Thymus (tissue), 14 donors: ENCODE measurements at places on chromosomes 11 and 22. TPM values are rescaled to one million over a fixed set of nuclear protein-coding genes. Genes with fewer than 3 reads are reported as not detected.

TSGA10IP gene
- total RNA-seq = 0.09 TPM

- H3K4me3 ChIP-seq = no peak overlapping the region
- DNase-seq = no peak
- no peaks in the 10 kb centered on the region for H3K36me3 ChIP-seq
- H3K4me1 ChIP-seq = no peaks in the 10 kb centered on the region
Measured at GRCh38 chr11:128915149-128915521, 24.0 kb downstream of the KCNJ5 start.

- peaks cover 5% of the 10 kb centered on the region for H3K27me3 ChIP-seq
- DNase-seq = no peak
- no peak overlapping the region for H3K27ac ChIP-seq
- no peak overlapping the region for H3K4me3 ChIP-seq
- H3K4me1 ChIP-seq = no peaks in the 10 kb centered on the region
- H3K36me3 ChIP-seq = no peaks in the 10 kb centered on the region
Measured at GRCh38 chr22:30728826-30729225, 34.2 kb downstream of the OSBP2 start.

DNA sequence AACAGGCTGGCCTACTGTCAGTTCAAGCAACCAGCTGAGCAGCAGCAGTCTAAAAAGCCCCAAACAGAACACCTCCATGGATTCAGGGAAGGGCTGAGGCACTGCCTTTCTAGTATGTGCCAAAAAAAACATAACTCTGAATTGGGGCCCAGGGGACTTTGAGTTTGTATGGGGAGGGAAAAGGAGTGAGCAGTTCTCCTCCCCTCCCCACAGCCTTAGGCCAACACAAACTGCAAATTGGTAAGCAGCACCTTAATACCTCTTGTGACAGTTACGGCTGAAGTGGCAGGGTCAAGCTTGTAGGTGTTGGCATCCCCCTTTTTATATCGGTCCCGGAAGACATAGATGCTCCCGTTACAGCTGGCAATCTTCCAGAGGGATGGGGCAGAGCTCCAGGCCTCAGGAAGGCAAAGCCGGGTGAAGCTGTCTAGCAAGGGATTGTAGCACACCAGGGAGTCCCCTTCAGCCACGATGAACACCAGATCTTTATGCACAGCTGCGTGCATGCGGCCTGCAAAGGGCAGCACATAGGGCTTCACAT lies 6.0 kb downstream of the KBTBD4 start:
- DNase-seq = no peak
- no peak overlapping the region for H3K27ac ChIP-seq
- H3K36me3 ChIP-seq = peaks cover 26% of the 10 kb centered on the region
- H3K27me3 ChIP-seq = no peaks in the 10 kb centered on the region

DNA sequence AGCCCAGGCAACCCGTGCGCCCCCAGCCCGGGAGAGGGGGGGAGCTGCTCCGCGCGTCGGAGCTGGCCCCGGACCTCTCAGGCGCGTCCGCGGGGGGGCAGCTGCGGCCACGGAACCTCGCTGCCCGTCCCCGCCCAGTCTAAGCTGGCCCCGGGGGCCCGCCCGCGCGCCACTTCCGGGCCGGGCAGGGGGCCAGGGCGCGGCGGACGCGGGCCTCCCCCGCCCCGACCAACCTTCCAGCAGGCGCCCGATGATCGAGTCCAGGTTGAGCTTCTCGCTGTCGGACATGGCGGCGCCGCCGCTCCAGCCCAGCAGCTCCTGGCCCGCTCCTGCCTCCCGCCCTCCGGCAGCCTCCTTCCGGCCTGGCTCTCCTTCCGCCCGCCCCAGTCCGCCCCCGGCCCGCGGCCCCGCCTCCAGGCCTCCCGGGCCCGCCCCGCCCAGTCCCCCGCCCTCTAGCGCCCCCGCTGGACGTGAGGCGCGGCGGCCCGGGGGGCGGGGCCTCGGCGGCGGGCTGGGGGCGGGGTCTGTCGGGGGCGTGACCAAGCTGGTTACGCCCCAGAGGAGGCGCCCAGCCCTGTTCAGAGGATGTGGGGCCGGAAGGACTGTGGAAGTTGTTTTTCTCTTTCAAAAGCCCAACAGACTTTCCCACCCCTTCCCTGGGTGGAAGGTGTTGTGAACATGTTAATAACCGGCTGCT lies at the start of gene PPP1CA:
TSS of gene PPP1CA (minus strand) at position 364 of the 697 bp plus-strand sequence. CDS start at position 288, 76 bp downstream.
- DNase-seq = no peak
- peaks cover 82% of the 10 kb centered on the region for H3K4me1 ChIP-seq
- H3K36me3 ChIP-seq = peaks cover 51% of the 10 kb centered on the region

FOSL1 gene
- 0.14 TPM for total RNA-seq

- H3K4me3 ChIP-seq = no peak overlapping the region
- H3K27ac ChIP-seq = peak overlapping the region; percentile 15
- H3K36me3 ChIP-seq = no peaks in the 10 kb centered on the region
- no peaks in the 10 kb centered on the region for H3K27me3 ChIP-seq
- DNase-seq = no peak
- peaks cover 38% of the 10 kb centered on the region for H3K4me1 ChIP-seq
Measured at GRCh38 chr11:128318856-128319474, 268.4 kb downstream of the ETS1 start.

DNA sequence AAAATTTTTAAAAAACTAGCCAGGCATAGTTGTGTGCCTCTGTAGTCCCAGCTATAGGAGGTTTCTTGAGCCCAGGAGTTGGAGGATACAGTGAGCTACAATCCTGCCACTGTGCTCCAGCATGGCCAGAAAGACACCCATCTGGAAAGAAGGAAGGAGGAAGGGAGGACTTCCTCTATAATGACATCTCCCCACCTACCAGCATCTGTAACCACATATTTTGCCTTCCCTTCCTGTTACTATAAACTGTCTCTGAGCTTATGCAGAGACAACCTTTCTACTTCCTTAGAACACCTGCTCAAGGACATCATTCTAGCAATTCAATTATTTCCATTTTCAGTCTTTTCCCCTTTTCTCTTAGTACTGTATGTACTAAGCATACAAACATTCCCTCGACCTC lies 2.2 kb upstream of the NUP160 start:
- peak overlapping the region; percentile 0 for H3K27ac ChIP-seq
- H3K36me3 ChIP-seq = peaks cover 14% of the 10 kb centered on the region
- DNase-seq = no peak
- H3K4me1 ChIP-seq = peaks cover 34% of the 10 kb centered on the region

OR52E8 gene
- total RNA-seq = not detected

DNA sequence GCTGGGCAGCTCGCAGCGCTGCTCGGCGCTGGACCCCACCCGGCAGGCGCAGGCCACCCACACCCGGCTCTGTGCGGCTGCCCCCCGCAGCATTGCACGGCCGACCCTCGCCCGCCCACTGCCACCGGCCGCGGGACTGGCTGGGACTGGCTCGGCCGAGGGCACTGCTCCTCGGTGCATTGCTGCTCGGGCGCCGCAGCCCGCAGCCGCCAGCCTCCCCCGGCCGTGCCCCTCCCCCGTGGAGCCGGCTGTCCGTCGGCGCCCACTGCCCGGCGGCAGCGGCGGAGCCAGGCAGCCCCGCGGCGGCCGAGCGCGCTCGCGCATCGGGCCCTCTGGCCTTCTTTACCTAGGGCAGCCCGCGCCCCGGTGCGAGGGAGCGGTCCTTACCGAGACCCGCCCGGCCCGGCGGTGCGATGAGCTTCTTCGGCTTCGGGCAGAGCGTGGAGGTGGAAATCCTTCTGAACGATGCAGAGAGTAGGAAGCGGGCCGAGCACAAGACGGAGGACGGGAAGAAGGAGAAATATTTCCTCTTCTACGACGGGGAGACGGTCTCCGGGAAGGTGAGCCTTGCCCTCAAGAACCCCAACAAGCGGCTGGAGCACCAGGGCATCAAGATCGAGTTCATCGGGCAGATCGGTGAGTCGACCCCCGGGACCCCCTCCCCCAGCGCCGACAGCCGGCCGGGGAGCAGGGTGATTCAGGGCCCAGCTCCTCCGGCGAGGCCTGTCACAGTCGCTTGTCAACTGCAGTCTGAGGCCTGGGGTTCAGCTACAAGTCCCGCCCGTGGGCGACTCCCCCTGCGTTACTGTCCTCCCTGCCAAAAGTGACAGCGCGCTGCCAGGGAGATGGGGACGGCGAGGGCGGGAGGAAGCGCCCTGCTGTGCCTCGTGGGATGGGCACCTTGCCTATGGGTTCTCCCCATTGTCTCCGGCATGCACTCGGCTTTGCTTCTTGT lies 516 bp downstream of the VPS26B start:
- DNase-seq = peak; percentile 55
- H3K27ac ChIP-seq = peak overlapping the region; percentile 64
- H3K36me3 ChIP-seq = peaks cover 7% of the 10 kb centered on the region
- H3K4me1 ChIP-seq = peaks cover 50% of the 10 kb centered on the region

DNA sequence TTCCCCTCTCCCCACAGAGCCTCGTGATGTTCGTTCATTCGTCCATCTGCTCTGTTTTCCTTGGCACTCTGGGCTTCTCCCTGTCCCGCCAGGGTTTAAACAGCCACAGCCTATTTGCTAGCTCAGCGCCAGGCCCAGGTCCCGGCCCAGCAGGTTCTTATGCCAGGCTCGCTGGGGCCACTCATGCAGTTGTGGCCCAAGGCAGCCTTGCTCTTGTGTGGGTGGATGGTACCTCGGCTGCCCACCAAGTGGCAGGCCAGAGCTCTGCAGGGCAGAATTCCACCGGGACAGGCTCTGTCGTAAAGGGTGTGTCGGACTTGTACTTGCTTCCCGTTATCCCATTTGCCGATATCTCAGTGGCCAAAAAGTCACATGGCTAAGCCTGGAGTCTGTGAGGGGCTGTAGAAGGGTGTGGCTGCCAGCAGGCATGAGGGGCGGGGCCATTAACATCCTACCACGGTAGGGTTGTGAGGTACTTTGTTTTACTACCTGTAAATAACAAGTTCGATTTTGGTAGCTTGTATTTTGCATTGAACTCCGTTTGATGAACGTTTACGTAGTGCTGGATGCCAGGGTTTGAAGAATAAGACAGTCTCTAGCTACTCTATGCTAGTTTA lies 7.9 kb downstream of the FAM118A start:
- H3K27me3 ChIP-seq = no peaks in the 10 kb centered on the region
- peaks cover 14% of the 10 kb centered on the region for H3K4me1 ChIP-seq
- H3K36me3 ChIP-seq = peaks cover 4% of the 10 kb centered on the region

DNA sequence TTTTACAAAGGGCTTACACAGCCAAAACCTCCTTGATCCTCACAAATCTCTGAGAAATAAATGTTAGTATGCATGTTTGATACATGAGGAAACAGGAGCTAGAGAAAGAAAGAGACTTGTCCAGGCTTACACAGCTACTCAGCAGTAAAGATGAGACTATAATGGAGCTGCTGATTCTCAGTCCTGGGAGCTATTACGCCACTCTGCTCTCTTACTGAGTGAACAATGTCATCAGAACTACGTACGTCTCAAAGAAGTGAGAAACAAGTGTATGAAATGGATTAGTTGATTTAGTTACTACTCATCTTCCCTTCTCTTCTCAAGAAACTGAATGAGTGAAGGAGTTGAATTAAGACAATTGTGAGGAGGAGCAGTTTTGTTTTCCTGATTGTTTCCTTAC lies 12.3 kb downstream of the MS4A6E start:
- no peak overlapping the region for H3K4me3 ChIP-seq
- no peaks in the 10 kb centered on the region for H3K36me3 ChIP-seq
- DNase-seq = no peak
- H3K27me3 ChIP-seq = no peaks in the 10 kb centered on the region

GRCh38 chr11:837189-837989 lies 4.6 kb downstream of the CD151 start:
- peaks cover 21% of the 10 kb centered on the region for H3K36me3 ChIP-seq
- no peak overlapping the region for H3K4me3 ChIP-seq
- no peak overlapping the region for H3K27ac ChIP-seq
- no peak for DNase-seq
- peaks cover 35% of the 10 kb centered on the region for H3K27me3 ChIP-seq

DNA sequence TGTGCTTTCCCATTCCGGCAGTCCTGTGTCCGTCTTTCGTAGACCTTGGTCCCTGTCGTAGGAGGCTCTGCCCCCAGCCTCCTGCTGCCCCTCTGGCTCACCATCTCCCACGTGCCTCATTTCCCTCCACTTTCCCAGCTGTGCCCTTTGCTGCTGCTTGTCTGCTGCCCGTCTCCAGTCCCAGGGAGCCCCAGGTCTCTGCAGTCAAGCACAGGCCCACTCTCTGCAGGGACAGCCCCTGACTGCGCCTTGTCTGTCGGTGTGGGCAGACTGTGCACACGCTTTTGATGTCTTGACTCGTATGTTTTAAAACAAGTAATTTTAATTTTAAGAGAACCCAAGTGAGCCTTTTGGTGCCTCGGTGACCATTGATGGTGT lies 12.4 kb downstream of the DGCR8 start:
- no peak for DNase-seq
- no peak overlapping the region for H3K4me3 ChIP-seq
- H3K27ac ChIP-seq = no peak overlapping the region
- H3K27me3 ChIP-seq = no peaks in the 10 kb centered on the region

GRCh38 chr11:81857386-81857785 lies 876.3 kb downstream of the FAM181B start:
- no peaks in the 10 kb centered on the region for H3K36me3 ChIP-seq
- DNase-seq = no peak
- H3K4me3 ChIP-seq = no peak overlapping the region

DNA sequence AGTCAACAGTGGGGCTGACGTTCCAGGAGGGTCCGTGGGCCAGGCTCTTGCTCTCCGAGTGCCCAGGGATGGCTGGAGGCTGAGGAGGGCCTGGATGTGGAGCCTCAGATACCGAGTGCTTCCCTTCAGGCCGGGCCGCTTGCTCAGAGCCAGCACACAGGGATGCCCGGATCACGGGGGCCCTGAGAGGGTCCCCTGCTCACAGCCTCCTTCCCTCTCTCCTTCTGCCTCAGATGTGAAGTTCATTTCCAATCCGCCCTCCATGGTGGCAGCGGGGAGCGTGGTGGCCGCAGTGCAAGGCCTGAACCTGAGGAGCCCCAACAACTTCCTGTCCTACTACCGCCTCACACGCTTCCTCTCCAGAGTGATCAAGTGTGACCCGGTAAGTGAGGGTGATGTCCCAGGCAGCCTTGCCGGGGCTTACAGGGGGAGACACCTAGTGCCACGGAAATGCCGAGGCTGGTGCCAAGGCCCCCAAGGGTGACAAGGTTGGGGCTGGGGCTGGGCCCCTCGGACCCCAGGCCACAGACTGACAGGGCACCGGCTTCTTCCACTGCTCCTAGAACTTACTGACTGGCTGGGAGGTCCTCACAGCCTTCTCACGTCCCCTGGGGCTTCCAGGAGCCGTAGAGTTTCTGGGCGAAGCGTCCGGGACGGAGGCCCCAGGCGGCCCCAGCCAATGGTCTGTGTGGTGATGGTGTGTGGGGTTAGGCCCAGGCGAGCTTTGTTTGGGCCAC lies 7.0 kb downstream of the CCND1 start:
- H3K27me3 ChIP-seq = peaks cover 22% of the 10 kb centered on the region
- H3K4me1 ChIP-seq = no peaks in the 10 kb centered on the region
- H3K36me3 ChIP-seq = no peaks in the 10 kb centered on the region
- no peak overlapping the region for H3K4me3 ChIP-seq

- no peaks in the 10 kb centered on the region for H3K4me1 ChIP-seq
- no peaks in the 10 kb centered on the region for H3K27me3 ChIP-seq
- H3K27ac ChIP-seq = no peak overlapping the region
- H3K4me3 ChIP-seq = no peak overlapping the region
- no peak for DNase-seq
Measured at GRCh38 chr22:24049211-24049610, 38.1 kb downstream of the CABIN1 start.

- H3K27me3 ChIP-seq = peaks cover 11% of the 10 kb centered on the region
- DNase-seq = no peak
- H3K4me3 ChIP-seq = no peak overlapping the region
- no peaks in the 10 kb centered on the region for H3K4me1 ChIP-seq
Measured at GRCh38 chr22:37032535-37033460, 13.3 kb downstream of the MPST start.
